ENCODE measurements at places on chromosomes 7 and 10.

- DNase-seq, result no peak
These were observed 49.3 kb downstream of the COL28A1 start for GRCh38 chr7:7486362-7486761.

DNA sequence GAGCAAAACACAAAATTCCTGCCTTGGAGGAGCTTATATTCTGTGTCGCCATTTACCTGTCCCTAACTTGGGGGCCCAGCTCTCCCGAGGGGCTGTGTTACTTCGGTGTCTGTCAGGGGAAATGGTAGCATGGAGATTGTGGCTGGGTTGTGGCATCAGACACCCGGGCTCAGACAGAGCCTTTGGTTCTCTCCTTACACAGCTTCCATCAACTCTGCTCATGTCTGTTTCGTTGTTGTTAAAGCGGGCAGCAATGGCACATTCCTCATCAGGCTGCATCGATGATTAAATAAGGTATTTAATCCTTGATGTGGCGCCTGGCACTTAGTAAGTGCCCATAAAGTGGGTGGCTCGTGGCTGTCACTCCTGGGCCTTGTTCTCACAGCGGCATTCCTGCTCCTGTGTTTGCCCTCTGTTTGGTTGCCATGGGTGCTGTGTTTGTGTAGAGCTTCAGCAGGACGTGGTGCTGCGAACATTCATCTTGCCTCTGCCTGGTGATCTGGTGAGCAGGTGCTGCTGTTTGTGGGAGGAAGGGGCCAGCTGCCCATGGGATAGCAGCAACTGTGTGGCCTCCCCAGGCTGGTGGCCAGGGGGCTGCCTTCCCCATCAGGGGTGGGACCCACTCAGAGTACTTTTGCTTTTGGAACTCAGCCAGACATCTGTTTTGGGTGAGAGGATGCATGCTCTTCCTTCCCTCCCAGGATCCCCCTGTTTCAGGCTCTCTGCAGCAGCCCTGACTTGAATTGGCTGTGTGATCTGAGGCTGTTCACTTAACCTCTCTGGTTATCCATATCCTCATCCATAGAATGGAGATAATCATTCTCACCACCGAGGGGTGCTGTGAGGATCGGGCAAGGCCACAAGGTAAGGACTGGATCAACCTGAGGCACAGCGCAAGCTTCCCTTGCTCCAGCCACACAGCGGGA lies 207.2 kb upstream of the SVIL start:
- DNase-seq, result no peak

DNA sequence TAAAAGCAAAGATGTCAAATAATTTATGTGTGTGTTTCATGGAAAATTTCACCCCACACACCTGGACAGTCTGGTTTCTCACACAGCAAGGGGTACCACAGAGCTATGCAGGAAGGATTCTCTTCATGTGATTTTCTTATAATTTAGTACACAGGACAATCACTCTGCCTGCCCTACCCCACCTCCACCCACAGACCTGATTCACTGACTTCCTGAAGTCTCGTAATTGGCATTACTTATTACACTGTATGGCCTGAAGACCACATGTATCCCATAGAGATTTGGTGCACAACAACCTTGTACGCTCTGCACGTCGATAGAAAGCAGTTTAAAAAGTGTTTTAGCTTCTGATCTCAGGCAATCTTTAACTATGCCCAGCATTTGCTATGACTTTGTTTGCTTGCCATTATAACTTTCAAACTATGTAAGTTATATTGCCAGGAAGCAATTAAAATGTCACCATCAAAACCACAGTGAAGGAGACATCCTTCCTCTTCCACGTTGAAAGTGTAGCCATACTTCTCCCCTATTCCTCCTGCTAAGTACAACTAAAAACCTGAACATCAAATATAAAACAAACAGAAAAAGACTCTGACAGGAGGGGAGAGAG lies 279.4 kb upstream of the IMMP2L start:
- no peak for DNase-seq

GRCh38 chr7:116981939-116982338 lies 28.6 kb downstream of the ST7 start:
- no peak for DNase-seq

DNA sequence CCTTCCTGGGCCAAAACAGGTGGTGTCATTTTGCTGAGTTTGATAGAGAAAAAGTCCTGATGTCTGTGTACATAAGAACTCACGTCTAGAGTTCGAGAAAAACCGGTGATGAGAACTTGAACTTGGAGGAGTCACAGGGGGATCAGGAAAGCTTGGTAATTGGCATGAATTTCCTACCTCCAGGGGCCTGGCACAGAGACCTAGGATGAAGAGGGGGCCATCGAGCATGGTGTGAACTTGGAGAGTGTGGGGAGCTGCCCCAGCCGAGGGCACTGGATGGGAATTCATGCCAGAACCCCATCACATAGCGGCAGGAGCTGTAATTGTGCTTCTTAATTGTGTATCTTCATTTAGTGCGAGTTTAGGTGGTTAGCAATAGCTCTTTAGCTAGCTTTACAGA lies 82.2 kb downstream of the CUX1 start:
- no peak for DNase-seq

GRCh38 chr10:112243713-112244112 lies 39.5 kb upstream of the TECTB start:
- no peak for DNase-seq

DNA sequence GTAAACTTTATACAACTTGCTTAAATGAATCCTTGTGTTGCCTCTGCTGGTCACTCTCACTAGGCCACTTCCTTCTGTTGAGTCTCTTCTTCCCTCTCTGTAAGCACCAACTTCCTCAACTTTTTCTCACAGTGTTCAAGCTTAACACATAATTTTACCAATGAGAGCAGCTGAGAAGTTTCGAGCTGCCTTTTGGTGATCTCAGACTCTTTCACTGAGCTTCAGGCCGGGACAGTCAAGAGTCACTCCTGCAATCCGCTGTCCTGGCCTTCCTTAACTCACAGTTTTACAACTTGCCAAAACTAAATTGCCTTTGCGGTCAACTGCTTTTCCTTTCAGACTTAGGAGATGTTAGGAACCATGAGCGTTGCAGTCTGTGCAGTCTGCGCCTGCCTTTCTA lies 47.4 kb downstream of the PRPF18 start:
- DNase-seq, result no peak

GRCh38 chr10:87966459-87966858 lies 103.0 kb downstream of the PTEN start:
- DNase-seq, result no peak

- DNase-seq, result no peak
These were observed 114.2 kb upstream of the DGKB start for GRCh38 chr7:15016766-15017165.

GRCh38 chr7:128103498-128104107 lies 72.4 kb upstream of the LRRC4 start:
- DNase-seq, result no peak

DNA sequence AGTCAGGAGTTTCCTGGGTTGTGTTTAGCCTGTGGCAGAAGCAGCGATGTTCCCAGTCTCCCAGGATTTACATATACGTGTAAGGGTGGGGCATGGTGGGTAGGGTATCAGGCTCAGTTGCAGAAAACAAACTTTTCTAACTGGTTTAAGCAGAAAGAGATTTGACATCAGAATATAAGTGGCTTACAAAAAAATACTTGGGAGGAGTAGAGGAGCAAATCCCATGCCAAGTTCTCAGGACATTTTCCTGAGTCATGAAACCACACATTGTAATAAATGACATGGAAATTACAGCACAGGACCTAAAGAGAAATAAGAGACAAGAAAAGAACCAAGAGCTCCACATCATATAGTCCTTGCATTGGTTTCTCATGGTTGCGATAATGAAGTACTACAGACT lies 26.2 kb upstream of the FRMD4A start:
- DNase-seq, result no peak

All from CD4-positive, alpha-beta T cell treated with Interleukin-4 for 4 hours (primary cell).